Common myeloid progenitor, CD34-positive (primary cell): ENCODE measurements at places on chromosomes 6 and 20.
A peak's percentile ranks its signal among the peaks of the same experiment; 100 is the strongest.

- DNase-seq: no peak
Observed at GRCh38 chr6:141140905-141141304, 991.8 kb upstream of the GJE1 start.

- DNase-seq: no peak
Observed at GRCh38 chr6:1334684-1335083, 22.8 kb downstream of the FOXQ1 start.

DNA sequence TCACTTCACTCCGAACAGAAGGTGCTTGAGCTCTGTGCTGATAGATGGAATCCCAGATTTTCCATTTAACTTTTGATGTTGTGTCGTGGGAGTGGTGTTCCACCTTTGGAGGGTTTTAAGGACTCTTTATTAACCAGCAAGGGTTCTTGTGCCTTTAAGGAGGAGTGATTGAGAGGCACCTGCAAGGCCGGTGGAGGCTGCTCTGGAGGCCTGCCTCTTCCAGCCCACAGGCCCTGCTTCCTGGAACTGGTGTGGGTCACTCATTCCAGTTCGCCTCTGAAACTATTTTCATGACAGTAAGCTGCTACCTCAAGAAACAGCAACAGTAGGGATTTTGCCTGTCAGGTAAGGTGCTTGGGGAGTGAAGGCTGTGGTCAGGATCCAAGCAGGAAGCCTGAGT lies 58.8 kb upstream of the APCDD1L start:
- DNase-seq: no peak

- peak; percentile 74 for DNase-seq
Observed at GRCh38 chr6:27374824-27375612, 13.5 kb upstream of the ZNF391 start.

GRCh38 chr20:57748601-57749130 lies 38.9 kb upstream of the PMEPA1 start:
- DNase-seq: peak; percentile 82

DNA sequence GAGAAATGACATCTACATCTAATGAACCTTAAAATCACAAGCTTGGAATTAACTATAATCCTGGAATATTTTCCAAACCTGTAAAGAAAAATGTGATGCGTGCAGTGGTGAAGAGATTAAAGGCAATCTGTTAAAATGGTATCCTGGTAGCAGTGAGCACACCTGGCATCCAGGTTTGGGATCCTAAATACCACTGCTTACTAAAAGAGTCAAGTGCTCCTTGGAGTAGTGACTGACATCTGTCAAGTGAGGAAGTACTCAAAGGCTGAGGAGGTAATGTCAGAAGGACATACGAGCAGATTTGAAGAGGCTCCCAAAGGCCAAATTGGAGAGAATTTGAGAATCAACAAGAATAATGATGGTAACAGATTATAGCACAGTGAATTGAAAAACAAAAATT lies 32.8 kb downstream of the PCMT1 start:
- no peak for DNase-seq

GRCh38 chr6:47252633-47253032 lies 57.1 kb downstream of the TNFRSF21 start:
- peak; percentile 37 for DNase-seq

DNA sequence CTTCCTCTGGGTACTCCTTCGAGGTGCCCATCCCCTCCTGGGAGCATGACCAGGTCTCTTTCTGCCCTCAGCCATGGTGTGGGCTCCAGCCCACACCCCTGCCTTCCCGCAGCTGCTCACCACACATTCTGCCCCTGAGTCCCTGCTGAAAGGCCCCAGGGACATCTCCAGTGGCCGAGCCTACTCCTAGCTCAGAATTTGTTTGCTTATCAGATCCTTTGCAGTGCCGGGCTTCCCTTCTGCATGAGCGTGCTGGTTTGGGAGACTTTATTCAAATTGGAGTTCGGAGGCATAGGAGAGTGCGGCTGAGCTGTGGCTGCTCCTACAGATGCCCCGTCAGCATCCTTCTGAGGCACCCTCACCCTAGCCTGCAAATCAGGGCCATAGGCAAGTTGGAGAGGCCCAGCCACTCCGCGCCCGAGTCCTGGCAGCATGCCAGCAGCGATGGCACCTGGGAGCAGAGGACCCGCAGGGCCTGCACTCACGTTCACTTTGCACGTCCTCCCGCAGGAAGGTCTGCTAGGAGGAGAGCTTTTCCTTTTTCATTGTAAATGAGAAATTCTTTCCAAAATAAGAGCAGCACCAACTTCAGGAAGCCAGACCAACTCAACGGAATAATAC lies 327.3 kb downstream of the QKI start:
- DNase-seq: no peak

- DNase-seq: no peak
Observed at GRCh38 chr6:136404627-136405419, 115.2 kb upstream of the BCLAF1 start.

DNA sequence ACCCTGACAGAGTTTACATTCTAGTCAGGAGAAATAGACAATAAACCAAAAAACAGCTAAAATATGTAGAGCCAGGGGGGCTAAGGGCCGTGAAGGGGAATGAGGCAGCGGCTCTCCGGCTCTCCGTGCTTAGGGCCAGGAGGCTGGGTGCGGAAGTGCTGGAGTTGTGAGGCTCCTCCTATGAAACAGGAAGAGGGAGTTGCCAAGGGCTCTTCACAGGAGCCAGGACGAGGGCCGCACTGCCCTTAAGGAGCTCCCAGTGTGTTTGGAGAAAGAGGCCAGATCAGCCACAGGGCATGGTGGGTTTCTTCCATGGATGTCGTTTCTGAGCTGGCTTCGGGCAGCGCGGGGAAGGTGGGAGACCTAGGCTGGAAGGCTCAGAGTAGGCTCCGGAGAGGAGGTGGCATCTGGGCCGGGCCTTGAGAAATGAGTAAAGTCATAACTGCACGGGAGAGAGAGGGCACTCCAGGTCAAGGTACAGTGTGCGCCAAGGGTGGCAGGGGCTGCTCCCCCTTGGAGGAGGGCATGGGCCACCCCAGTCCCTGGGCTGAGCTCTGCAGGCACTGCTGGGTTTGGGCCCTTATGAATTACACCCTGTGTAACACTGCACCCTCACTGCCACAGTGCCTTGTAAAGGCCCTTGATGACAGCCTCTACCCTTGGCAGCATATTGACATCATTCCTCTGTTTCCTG lies 20.8 kb upstream of the MLN start:
- no peak for DNase-seq

- no peak for DNase-seq
Observed at GRCh38 chr20:57471496-57472372, 53.2 kb downstream of the CTCFL start.

DNA sequence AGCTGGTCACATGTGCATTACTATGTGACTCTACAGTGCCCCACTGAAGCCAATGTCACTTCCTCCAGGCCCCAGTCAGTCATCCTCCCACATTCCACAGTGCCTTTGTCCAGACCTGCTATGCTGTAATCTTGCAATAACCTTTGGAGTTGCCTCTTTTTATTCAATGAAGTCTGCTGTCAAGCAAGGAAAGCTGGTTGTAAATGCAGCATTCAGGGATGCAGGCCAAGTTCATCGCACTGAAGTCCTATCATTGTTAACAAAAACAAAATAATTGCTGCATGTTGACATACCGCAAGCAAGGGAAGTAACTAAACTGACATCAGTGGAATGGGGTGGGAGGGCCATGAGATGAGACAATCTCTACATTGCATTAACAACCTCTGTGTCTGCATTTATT lies 131.2 kb upstream of the CDYL start:
- no peak for DNase-seq

GRCh38 chr6:116196841-116197240 lies 57.0 kb downstream of the TSPYL4 start:
- no peak for DNase-seq

DNA sequence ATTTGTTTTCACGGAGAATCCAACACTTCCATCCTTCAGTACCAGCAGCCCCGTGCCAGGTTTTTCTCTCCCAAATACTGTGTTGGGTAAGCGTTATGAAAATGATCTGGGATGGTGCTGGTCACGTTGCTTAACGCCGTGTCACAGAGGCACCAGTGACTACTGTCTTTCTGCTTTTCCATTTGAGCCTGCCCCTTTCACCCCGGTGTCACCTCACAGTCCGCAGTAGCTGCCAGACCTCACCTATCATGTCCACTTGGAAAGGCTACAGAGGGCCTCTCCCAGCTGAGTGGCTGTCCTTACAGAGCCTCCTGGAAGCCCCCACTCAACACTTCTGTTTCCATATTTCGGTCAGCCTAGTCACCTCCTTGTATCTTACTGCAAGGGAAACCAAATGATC lies 176.5 kb upstream of the ARID1B start:
- DNase-seq: no peak

DNA sequence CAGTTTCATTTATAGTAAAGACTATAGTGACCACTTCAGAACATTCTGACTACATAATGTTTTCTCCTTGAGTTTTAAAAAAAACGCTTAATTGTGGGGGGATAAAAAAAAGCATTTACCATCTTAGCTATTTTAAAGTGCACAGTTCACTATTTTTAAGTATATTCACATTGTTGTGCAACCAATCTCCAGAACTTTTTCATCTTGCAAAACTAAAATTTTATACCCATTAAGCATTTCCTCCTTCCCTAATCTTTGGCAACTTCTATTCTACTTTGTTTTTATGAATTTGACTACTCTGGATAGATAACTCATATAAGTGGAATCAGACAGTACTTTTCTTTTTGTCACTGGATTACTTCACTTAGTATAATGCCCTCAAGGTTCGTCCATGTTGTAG lies 62.3 kb downstream of the FKBP5 start:
- DNase-seq: no peak

DNA sequence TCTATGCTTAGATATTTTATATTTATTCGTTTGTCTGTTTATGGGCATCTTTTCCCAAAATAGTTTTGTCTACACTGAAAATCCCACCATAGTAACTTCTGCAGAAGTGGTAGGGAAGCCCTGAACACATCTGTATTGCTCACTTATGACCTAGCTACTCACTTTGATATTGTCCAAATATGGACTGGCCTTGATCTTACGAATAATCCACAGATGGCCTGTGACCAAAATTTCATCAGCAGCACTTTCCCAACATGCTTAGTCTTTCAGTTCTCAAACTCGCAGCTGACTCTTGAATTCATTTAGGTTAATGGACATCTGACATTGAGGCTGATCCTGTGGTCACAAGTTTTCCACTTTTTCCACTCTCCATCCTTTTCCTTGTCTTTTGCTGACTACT lies 80.8 kb upstream of the BEND3 start:
- DNase-seq: no peak

GRCh38 chr6:46586906-46587305 lies 65.7 kb downstream of the CYP39A1 start:
- DNase-seq: no peak

GRCh38 chr20:12970372-12970821 lies 38.4 kb upstream of the SPTLC3 start:
- peak; percentile 70 for DNase-seq

DNA sequence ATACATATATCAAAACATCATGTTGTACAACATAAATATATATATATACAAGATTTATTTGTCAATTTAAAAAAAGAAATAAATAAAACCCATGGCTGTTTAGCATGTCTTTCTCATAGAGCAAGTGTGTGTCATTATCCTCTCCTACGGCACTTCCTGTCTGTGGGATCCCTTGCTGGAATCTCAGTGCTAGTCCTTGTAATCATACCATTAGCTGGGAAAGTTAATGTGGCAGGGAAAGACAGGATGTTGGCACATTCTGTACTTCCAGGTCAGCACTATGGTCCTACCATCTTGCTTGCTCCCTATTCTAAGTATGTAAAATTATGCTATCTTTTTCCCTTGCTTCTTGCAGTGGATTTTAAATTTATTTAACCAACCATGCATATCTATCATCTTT lies 9.5 kb upstream of the SLC17A3 start:
- DNase-seq: no peak

DNA sequence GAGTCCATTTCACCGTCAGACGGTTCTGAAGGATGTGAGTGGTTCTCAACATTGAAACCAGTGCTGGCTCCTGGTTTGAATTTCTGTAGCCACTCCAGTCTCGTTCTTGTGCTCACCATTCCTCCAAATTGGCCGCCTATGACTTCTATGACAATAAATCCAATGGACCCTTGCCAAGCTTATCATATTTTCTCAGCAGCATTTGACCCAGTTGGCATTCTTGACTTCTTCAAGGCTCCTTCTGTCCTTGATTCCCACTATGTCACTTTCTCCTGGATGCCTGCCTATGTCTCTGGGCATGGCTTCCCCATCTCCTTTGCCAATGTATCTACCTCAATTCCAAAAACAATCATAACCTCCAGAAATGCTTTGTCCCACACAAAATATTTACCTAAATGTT lies 756.0 kb upstream of the NRSN1 start:
- no peak for DNase-seq

DNA sequence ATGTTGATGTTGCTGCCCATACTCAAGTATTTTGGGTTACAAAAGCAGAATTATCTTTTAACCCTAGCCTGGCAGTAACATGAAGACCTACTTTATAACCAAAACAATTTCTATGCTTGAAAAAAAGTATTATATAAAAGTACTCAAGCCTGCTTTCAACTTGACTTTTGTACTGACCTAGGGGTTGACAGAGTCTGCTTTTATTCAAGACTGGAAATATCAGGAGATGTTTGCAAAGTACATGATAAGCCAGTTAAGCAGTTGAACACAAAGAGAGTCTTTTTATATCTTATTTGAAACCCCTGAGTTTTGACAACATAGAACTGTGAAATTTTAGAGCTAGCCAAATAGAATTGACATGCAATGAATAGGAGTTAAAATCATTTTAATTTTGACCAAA lies 159.8 kb downstream of the KCNQ5 start:
- no peak for DNase-seq

- peak; percentile 34 for DNase-seq
Observed at GRCh38 chr6:140105857-140106256, 731.4 kb upstream of the CITED2 start.

GRCh38 chr6:104527311-104527710 lies 332.4 kb downstream of the HACE1 start:
- DNase-seq: peak; percentile 54

DNA sequence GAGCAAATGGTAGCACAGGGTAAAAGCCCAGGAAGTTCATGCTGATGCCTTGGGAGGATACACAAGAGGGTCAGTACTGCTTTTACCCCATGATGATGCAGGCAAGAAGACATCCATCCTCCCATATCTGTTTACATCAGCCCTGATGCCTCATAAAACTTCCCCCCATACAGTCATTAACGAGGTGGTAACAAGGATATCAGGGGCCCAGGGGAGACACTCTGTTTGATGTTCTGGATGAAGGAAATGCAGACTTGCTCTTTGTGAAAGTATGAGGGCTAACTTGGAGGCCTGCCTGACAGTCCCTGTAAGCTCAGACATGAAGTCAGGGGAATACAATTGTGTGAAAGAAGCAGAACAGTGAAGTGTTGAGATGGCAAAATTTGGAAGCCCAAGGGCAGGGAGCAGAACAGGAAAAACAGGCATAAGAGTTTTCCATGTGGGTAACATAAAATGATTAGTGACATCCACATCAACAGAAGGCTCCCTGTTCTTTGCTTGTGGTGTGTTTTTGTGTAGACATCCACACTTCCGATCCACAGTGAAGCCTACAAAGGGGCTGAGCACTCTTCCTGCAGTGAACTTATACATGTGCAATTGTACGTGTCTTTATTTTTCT lies 813.4 kb downstream of the MAFB start:
- no peak for DNase-seq

DNA sequence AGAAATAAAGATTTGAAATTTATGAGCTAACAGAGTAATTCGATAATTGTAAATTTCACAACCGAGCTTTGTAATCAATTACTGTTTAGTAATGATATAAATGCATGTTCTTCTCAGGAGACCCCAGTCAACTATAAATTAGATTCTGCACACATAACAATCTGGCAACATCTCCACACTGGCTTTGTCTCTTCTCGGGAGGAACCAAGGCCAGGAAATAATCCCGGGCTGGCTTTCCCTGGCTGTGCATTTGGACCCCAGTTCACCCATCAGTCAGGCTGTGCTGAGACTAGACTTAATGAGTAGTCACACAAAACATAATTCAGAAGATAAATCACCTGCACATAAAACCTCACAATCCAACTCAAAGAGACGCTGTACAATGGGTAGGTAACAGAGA lies 65.5 kb downstream of the PTPRT start:
- no peak for DNase-seq
